ENCODE measurements at places on chromosomes 1 and 21.

GRCh38 chr1:111199329-111199728, 1.1 kb downstream of the DENND2D start:
- no peak for DNase-seq

DNA sequence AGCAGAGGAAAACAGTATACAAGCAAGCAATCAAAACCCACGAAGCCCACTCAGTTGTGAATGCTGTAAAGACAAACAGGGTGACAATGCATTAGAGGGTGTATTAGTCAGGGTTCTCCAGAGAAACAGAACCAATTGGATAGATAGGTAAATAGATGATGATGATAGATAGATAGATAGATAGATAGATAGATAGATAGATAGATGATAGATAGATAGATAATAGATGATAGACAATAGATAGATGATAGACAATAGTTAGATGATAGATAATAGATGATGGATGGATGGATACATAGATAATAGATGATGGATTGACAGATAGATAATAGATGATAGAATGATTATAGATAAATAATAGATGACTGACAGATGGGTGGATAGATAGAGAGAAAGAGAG, 48.3 kb downstream of the LRRC38 start:
- DNase-seq: no peak

GRCh38 chr1:71106658-71107322, 26.0 kb upstream of the ZRANB2 start:
- no peak for DNase-seq

DNA sequence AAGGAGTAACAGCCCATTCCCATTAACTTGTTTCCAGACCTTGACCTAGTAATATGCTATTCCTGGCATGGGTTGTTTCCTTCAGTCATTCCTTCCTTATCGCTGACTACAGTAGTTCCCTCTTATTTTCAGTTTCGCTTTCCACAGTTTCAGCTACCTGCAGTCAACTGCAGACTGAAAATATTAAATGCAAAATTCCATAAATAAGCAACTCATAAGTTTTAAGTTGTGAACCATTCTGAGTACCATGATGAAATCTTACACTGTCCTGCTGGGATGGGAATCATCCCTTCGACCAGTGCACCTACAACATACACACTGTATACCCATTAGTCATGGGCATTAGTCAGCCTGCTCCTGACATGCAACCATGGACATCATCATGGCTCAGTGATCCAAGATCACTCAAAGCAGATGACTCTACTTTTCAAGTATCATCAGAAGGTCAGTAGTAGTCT, 66.7 kb downstream of the CCDC30 start:
- no peak for DNase-seq

- DNase-seq: no peak
These were observed 163.2 kb upstream of the COL6A1 start for GRCh38 chr21:45818276-45818903.

All from stimulated activated CD8-positive, alpha-beta memory T cell treated with anti-CD3 and anti-CD28 coated beads, Interleukin-4, amount 100 ng/mL, for 1 hour (primary cell).